ENCODE measurements at places on chromosomes 12 and 14. TPM values are rescaled to one million over a fixed set of nuclear protein-coding genes. Genes with fewer than 3 reads are reported as not detected.

DNA sequence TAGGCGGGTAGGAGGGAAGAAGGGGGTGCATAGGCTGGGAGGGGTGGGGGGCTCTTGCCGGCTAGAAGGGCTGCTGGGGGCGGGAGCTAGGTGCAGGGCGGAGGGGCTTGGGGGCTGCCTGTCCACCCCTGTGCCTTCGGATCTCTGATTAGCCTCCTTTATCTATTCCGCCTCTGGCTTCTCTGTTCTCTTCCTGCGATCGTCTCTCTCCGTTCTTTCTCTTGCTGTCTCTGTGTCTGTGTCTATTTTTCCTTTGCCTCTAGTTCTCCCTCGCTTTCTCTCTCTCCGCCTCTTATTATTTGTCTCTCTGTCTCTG is 166.7 kb upstream of the LHX5 start:
- no peak for DNase-seq

DNA sequence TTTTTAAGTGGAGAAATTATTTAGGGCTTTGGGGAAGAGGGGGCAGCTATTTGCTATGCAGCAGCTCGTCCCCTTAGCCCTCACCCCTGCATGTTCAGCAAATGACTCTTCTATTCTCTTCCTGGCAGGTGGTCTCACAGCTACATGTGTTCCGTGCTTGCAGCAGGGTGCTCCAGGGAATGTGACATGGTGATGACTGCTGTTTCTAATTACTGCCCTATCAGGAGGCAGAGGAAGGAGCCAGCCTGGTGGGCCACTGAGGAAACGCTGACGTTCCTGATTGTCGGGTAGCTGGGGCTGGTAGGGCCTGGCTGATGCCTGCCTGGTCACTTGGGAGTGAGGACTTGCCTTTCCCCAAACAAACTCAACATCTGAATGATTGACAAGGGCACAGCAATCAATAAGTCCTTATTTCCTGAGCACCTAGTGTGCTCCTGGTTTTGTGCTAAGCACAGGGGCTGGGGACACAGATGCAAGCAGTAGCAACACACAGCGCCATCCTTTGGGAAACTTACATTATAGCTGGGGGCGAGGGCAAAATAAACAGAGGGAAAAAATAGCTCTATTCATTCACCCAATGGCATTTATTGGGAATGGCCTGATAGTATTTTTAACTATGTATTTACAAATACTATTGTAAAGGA is 377.8 kb downstream of the FUT8 start:
- no peak for DNase-seq

The SLC39A5 gene
- total RNA-seq, result 0.98 TPM

GRCh38 chr14:96502621-96503305 is 581 bp downstream of the PAPOLA start:
- DNase-seq, result peak; percentile 23

DNA sequence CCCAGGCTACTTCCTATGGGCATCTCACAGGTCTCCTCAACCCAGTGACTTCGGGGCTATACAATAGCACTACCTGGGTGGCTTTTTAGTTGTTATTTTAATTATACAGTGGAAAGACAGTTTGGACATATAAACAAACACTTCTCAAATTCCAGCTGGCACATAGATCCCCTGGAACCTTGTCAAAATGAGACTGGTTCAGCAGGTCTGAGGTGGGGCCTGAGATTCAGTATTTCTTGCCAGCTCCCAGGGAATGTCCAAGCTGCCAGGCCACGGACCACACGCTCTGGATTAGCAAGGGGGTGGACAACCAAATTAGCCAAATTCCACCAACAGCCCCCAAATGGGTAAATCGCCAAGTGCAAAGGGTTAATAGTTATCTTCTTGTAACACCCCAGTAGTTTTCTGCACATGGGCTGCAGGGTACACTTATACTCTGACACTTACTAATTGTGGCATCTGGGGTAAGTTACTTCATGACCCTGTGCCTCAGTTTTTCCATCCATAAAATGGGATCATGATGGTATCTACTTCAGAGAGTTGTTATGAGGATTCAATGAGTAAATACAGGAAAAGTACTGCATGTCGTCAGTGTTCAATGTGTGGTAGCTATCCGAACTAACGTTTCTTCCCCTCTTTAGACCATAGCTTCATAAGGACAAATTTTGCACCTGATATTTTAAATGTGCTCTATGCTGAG is 789.4 kb upstream of the TBX3 start:
- no peak for DNase-seq

DNA sequence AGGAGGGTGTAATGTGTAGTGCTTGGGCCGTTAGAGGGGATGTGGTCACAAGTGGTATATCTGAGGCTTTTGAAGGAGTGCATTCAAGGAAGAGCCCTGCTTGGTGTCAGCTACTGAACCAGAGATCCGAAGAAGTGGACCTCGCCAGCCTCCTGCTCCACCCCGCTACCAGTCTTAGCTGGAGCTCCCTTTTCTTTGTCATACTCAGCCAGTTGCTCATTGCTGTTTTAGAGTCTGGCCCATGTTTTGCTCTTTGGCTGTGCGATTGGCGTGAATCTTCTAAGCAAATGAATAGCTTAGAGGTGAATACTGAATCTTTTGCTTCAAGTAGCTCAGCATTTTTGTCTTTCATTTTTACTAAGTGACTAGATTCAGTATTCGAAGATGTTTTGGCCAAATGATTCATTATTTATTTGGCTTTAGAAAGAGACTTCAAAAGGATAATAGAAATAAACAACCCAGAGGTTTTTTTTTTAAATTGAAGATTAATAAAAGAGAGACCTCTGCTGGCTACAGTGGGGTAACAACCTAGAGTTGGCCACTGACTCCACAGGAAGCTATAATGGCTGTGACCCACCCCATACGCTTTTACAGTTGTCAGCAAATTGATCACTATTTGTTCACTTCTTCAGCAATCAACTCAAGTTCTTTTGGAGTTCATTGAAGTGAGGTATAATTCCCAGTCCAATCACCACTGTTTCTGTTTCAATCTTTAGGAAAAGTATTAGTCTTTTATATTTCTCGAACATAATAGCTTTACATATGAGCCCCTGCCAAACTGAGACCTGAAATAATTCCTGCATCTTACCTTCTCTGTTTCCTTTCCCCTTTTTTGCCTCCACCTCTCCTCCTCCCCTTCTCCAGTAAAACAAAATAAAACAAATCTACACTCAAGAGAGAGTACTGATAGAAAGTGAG is 19.9 kb downstream of the CDKN1B start:
- DNase-seq, result peak; percentile 55

The SRRM4 gene
- total RNA-seq, result not detected

DNA sequence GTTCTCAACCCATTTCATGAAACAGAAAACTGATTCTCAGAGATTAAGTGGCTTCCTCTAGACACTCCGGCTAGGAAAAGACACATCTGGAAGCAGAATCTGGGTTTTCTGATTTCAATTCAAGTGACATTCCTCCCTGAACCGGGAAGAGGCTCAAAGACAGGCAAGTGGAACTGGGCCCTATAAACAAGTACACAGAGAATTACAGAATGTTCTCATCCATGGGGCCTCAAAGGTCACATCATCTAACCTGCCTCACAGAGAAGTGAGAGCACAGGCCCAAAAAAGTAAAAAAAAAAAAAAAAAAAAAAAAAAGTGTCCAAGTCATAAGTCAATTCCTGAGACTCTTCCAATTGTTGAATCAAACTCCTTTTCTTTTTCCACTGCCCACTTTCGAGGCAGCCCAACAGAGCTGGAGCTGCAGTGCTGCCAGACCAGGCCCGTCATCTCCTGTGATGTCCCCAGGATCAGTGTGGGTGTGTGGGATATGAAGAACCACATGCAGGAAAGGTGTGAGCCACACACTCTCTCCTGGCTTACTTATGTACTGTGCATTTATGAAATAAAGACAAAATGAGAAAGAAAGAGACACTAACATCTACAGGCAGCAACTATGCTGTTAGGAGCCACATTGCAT is 2.8 kb upstream of the KRT1 start:
- no peak for DNase-seq

The TMEM30B gene
- 2.8 TPM for total RNA-seq

The CCDC177 gene
- not detected for total RNA-seq

GRCh38 chr12:48917857-48918537 is 7.3 kb downstream of the FKBP11 start:
- DNase-seq, result peak; percentile 58

- DNase-seq, result no peak
These were observed 962.6 kb upstream of the FBXO33 start for GRCh38 chr14:40394634-40395340.

DNA sequence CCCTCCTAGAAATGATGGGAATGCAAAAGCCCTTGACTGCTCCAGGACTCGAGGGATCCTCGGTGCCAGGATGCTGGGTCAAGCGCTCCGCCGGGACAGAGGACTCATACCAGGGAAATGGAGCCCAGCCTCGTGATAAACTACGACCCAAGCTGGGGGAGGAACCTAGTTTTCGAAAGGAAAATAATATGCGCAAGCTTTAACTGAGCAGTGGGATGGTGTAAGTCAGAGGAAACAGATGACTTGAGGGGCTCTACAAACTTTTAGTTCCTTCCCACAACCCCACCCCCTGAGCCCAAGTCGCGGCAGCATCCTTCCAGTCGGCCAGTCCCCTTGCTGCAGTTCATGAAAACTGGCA is 654 bp upstream of the SUPT16H start:
- DNase-seq, result peak; percentile 68

The P2RX2 gene
- total RNA-seq, result not detected

DNA sequence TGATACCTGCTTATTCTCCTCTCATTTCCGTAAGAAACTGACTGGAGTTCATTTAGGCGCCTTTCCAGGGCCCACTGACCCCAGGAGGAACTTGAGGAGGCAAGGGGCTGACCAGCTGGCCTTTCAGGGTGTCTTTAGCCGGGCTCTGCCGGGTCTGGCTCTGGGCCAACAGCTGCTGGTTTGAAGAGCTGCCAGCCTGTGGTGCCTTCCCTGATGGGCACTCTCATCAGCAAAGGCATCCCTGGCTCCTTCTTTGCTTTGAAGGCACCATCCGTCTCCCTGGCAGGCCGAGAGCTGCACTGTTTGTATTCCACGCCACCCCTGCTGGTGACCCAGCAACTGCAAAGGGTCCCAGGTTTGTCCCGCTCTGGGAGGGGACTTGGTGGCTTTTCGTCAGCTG is 42.0 kb downstream of the IQSEC3 start:
- DNase-seq, result no peak

GRCh38 chr12:12807970-12808702 is 5.0 kb upstream of the DDX47 start:
- peak; percentile 64 for DNase-seq

DNA sequence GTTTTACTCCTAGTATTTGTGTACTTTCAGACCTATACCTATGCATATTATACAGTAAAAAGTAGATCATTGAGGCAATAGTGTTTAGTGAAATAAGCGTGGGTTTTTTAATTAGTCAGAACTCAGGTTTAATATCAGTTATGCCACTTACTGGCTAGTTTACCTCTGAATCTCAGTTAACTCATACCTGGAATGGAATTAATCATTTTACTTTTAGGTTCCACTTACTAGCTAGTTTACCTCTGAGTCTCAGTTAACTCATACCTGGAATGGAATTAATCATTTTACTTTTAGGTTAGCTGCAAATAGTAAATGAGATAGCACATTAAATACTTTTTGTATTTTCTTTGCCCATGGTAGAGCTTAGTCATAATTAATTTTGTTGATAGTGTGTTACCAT is 475.7 kb downstream of the CCER1 start:
- no peak for DNase-seq

- DNase-seq, result no peak
These were observed 66.0 kb downstream of the TMTC3 start for GRCh38 chr12:88207921-88208620.

- no peak for DNase-seq
These were observed 96.5 kb downstream of the BCL11B start for GRCh38 chr14:99175331-99176155.

The SIX6 gene
- not detected for total RNA-seq

- no peak for DNase-seq
These were observed 139.1 kb upstream of the C14orf180 start for GRCh38 chr14:104440297-104440956.

DNA sequence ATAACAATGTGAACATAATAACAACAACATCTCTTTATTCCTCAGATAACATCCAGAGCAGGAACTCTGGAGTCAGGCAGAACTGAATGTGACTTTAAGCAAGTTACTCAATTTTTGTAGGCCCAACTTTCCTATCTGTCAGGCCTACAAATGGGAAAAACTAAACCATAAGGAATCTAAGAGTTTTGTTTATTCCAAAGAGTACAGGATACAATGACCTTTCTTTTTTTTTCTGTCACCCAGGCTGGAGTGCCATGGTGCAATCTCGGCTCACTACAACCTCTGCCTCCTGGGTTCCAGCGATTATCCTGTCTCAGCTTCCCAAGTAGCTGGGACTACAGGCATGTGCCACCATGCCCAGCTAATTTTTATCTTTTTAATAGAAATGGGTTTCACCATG is 9.4 kb downstream of the LPCAT3 start:
- DNase-seq, result no peak

The SERPINA5 gene
- not detected for total RNA-seq

The RIMKLB gene
- 5.2 TPM for total RNA-seq

The INHBC gene
- total RNA-seq, result not detected

The TRIM9 gene
- 1.1 TPM for total RNA-seq

DNA sequence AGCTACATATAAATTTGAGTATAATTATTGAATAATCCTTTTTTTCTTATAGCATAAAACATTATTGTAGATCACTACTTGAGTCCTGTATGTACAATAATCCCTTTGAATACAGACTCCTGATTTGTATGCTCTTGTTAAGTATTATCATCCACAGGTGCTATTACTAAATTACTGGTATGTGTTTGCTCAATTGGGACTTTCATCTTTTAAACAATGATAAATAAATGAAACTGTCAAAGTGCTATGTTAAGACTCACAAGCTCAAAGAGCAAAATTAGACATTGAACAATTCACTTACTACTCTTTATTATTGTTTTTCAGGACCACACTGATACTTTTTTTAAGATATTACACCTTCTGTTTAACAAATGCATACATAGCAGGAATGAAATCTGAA is 17.8 kb downstream of the MIA2 start:
- no peak for DNase-seq

DNA sequence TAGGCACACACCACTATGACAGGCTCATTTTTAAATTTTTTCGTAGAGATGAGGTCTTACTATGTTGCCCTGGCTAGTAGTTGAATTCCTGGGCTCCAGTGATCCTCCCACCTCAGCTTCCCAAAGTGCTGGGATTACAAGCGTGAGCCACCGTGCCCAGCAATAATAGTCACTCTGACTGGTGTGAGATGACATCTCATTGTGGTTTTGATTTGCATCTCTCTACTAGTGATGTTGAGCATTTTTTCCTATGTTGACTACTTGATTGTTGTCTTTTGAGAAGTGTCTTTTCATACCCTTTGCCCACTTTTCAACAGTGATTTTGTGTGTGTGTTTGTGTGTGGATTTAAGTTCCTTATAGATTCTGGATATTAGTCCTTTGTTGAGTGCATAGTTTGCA is 26.3 kb downstream of the ATP2A2 start:
- DNase-seq, result no peak

GRCh38 chr12:15837141-15837790 is 44.9 kb upstream of the STRAP start:
- DNase-seq, result no peak

GRCh38 chr14:60092526-60092920 is 800 bp downstream of the PCNX4 start:
- peak; percentile 12 for DNase-seq

The RNASE2 gene
- not detected for total RNA-seq

The EML5 gene
- total RNA-seq, result 3.8 TPM

- no peak for DNase-seq
These were observed 29.5 kb downstream of the CEP170B start for GRCh38 chr14:104894331-104895206.

- DNase-seq, result no peak
These were observed 58.3 kb upstream of the ARID2 start for GRCh38 chr12:45671254-45671653.

- no peak for DNase-seq
These were observed 48.7 kb downstream of the HEATR5A start for GRCh38 chr14:31371646-31372045.

- DNase-seq, result no peak
These were observed 96.8 kb upstream of the DACT1 start for GRCh38 chr14:58540749-58541632.

The VASH1 gene
- 1.2 TPM for total RNA-seq
